Midbrain (tissue), 1 donor: ENCODE measurements at places on chromosomes 1 and 21.

DNA sequence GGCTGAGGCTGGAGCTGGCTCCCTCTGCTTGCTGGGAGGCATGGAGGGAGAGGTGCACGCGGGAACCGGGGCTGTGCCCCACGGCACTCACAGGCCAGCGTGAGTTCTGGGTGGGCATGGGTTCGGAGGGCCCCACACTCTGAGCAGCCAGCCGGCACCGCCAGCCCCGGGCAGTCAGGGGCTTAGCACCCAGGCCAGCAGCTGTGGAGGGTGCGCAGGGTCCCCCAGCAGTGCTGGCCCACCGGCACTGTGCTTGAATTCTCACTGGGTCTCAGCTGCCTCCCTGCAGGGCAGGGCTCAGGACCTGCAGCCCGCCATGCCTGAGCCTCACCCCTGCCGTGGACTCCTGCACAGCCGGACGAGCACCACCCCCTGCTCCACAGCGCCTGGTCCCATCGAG, 164.9 kb upstream of the PLD5 start:
- DNase-seq, result no peak

DNA sequence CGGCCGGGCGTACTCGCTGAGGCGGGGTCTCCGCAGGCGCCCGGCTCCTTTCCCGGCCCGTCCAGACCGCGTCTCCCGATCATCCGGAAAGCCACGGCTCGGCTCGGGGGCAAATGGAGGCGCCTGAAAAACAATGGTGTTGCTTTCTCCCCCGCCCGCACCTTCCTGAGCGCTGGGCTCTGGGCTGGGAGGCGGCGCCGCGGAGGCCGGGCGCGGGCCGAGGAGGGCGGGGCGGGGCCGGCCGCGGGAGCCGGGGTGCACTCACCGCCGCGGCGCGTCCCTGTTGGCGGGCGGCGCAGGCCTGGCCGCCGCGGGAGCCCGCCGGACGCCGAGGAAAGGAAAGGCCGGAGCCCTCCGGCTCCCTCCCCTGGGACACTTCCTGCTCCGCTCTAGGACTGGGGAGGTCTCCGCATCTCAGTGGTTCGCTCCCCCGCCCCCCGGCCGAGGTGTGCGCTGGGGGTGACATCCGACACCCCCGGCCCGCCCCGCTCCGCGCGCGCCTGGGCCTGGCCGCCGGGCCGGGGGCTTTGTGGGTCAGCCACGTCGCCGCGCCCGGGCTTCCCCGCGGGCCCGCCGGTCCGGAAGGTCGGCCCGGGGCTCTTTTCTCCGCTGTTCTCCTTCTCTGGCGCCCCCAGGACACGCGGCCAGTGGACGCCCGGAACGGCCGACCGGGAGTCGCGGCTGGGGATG, at the start of gene ZNF496:
TSS of gene ZNF496 (minus strand) at position 343 of the 690 bp plus-strand sequence. CDS start 2,289 bp downstream, outside the sequence.
- peak; percentile 76 for DNase-seq

DNA sequence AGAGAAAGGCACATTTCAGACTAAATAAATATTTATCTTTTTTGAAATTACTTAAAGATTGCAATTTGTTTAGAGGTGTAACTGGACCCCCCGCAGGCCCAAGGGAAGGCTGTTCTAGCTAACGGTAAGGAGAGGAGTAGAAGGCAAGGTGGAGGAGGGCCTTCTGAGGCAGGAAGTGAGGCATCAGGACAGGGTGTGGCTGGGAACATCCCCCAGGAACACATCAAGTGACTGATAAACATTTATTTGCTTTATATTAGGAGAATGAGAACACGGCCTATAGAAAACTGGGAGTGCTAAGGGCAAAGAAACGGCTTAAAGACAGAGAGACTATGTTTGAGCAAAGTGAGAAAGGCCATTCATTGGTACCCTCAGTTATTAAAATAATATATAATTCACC, 23.2 kb downstream of the HIVEP3 start:
- DNase-seq, result no peak

DNA sequence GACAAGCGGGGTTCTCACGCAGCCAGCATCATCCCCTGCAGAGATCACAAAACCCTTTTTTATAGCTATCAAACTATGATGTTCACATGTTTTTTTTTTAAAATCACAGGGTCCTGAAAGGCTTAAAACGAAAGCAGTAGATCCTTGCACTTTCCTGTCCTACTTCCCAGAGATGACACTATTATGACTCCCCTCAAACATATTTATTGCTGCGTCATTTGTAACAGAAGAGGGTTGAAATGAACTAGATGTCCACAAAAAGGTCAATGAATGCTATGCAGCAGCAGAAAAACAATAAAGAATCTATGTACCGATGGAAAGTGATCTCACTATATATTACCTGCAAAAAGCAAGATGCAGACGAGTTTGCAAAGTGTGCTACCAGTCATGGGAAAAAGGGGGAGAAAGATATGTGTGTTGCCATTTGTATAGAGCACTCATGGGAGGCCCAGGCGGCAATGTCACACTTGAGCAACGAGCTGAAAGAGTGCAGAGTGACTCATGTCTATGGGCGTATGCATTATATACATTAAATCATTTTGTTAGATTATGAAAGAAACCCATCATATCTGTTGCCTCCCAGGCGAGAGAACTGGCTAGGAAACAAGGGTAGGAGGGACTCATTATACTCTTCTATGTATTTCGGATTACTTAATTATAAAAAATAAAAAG, 68.9 kb upstream of the PARP1 start:
- no peak for DNase-seq

- no peak for DNase-seq
Measured at GRCh38 chr1:170377896-170378634, 153.9 kb upstream of the GORAB start.

GRCh38 chr1:16617114-16617631, 3.8 kb upstream of the NBPF1 start:
- DNase-seq, result no peak

DNA sequence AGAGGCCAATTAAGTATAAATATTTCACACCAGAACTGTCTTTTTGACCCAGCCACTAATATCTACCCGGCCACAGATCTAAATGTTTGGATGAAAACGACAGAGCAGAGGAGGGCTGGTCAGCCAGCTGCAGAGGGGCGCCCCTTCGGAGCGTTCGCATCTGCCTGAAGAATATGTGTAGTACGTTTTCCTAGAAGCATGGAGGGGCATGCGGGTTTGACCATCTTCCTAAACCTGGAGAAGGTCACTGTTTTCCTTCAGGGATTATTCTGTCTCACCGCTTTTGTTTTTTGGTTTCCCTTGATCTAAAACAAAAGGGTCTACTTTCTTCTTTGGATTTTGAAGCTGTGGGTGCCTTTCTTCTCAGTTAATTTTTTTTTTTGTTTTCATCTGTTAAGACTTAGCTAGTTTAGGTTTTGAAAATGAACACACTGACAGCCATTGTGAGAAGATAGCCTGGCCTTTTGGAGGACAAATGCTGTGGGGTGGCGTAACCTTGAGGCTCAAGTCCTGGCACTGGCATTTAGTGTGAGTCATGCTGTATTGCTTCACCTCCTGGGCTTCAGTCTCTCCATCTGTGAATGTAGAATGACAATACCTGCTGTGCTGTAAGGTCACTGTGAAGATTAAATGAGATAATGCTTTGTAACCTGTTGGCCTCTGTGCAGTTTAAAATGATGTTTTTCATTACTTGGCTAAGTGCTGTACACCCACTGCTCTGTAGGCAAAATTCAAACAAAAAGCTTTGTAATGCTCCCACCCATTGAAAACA, 74.1 kb upstream of the IRF2BP2 start:
- DNase-seq, result no peak

DNA sequence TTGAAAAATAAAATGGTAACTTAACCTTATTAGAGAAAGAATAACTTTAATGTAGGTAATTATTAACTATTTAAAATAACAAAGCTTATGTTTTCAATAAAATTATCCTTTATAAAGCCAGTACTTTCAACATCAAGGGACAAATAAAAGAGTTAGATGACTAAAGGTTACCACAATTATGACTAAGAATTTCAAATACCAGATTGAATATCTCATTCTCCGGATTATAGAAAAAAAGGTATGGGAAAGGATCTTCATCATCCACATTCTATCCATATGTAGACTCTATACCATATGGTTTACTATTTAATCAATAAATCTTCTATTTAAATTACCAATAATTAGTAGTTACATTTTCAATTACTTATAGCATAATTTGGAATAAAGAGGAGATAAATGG, 62.8 kb downstream of the TOR3A start:
- DNase-seq, result no peak

GRCh38 chr1:41698916-41699860, 214.7 kb upstream of the EDN2 start:
- no peak for DNase-seq

DNA sequence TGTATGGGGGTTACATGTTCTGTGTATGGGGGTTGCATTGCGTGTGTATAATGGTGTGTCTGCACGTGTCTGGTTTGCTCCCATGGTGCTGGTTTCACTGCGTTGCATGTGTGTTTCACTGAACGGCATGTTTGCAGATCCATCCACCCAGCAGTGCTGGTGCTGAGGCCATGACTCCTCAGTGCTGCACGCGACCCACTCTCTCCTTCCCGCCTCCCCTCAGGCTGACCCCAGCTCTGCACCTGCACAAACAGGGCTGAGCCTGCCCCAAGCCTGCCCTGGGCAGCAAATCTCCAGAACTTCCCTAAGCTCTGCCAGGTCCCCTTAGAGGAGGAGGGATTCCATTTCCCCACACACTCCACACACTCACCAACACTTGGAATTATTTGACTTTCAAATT, 18.7 kb downstream of the ACTRT2 start:
- no peak for DNase-seq

DNA sequence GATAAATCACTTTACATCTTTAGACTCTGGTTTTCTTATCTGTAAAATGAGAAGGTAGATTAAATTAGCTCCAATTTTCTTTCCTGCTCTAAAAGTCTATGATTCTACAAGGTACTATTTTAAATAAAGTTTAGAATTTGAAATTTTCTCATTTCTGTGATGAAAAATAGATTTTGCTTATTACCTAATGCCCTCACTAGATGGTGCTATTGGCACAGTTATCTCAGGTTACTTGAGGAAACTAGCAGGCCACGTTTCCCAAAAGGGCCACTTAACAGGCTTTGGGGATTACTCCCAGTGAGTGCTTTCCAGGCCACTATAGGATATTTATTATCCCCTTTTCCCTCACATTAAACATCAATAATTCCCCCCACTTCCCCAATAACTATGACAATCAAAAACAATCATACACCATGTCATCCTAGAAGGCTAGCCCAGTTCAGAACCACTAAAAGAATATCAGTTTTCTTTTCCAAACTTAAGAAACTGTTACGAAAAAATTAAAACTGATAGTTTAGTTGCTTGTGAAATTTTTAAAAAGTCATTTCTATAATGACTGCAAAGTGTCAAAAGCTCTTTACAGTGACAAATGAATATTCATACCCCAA, 30.6 kb downstream of the OMA1 start:
- DNase-seq, result peak; percentile 54
